ENCODE measurements at places on chromosomes 7 and 10.
A peak's percentile ranks its signal among the peaks of the same experiment; 100 is the strongest.

GRCh38 chr10:103921750-103922195, 3.8 kb upstream of the STN1 start:
- DNase-seq, result no peak

DNA sequence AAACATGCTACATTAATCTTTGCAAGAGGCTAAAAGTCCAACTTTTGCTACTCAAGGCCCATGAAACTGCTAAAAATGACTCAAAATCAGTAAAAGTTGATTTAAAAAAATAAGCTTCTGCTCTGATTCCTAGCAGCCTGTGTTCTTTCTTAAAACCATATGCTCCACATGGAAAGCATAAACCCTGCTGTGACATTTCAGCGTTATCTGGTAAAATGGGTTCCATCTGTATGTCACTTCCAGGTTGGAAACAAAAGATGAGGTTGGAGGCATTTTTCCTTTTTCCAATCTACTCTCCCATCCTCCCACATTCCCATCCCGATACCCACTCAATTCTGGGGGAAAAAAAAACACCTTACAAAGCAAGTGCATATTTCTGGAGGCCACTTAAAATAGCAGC, 439.5 kb downstream of the NEBL start:
- no peak for DNase-seq

DNA sequence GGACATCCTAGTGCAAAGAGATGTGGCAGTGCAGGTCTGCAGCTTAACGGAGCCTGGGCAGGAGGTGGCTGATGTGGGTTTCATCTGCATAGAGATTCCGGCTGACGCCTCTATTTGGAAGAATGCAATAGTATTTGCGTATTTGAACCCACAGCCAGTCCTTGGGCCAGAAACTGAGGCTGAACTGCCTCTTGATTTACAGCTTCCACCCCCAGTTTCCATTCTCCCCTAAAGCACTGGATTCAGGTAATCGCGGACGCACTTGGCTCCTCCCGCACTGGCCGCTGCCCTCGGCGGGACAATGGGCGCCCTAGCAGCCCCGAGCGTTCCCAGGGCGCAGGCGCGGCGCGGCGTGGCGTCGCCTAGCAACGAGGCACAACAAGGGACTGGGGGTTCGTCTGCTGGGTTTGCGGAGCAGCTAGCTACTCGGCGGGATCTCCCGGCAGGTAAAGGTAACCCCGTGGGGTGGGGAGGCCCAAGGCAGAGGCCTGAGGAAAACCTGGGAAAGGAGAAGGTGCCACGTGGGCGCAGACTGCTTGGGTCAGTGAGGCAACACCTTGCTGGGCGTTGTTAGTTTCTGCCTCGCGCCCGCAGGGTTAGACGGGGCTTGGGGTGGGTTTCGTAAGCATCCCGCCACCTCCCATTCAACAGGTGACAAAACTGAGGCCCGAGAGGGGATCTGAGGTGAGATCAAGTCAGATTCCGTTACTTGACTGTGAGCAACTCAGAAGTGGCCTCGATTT, at the start of gene ARMC3:
ARMC3 (plus strand) TSS at position 393 of the 743 bp plus-strand sequence. CDS start 3,944 bp downstream, outside the sequence.
- DNase-seq, result peak; percentile 46

DNA sequence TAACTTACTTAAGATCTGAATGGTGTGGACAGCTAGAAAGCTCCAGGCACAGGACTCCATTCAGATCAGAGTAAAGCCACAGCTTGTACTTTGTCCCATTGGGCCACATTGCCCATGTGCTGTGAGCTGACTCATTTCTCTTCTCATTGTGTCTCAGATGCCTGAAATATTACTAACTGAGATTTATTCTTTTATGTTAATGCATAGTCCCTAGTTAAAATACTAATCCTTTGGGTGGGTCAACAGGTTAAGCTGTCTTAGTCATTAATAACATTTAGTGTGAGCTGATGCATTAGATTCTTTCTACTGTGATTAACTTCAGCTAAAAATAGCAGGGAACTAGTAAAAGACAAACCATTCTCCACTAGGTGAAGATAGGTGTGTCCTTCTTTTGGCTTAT, 104.7 kb upstream of the ARMC3 start:
- DNase-seq, result no peak

GRCh38 chr7:90599892-90600555, 3.9 kb downstream of the CDK14 start:
- no peak for DNase-seq

DNA sequence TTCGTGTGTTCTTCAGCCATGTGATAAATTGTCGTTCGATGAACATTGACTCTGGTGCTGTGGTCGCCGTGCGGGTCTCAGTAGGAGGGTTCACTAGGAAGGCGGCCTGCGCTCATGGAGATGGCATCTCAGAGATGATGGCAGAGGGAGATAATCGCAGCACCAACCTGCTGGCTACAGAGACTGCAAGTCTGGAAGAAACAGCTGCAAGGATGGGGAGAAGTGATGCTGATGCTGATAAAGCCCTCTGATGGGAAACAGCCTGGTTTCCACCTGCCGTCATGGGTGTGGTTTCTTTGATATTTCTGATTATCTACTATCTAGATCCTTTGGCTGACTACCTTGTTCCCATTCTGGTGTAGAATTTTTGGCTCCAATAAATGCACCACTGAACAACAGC, 130.5 kb upstream of the ANKRD30A start:
- no peak for DNase-seq

- no peak for DNase-seq
These were observed 47.2 kb upstream of the SFTPD start for GRCh38 chr10:79995979-79996634.

All from activated gamma-delta T cell (primary cell).